ENCODE measurements at places on chromosomes 2 and 18.

DNA sequence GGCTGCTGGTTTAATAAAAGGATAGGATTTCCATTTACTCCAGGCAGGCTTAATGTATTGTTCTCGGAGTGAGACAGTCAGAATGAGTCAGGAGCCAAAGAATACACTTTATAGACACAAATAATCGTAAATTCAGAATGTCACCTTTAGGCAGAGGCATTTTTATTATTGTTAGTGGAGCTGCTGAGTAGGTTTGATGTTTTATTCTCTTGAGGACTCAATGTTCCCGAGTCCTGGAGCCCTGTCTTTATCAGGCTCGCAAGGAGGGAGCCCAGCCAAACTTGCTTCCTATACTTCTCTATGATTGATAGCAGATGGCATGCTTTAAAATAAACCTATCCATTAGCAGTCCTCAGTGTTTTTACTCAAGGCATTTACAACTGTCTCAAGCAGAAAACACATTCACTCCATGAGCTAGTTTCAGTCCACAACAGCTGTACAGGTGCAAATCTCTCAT, 492.3 kb upstream of the ZEB2 start:
- peak; percentile 46 for DNase-seq

GRCh38 chr2:36695746-36696415, 626 bp upstream of the VIT start:
- peak; percentile 71 for DNase-seq

GRCh38 chr2:240252872-240253511, 112.5 kb upstream of the OTOS start:
- DNase-seq = no peak

DNA sequence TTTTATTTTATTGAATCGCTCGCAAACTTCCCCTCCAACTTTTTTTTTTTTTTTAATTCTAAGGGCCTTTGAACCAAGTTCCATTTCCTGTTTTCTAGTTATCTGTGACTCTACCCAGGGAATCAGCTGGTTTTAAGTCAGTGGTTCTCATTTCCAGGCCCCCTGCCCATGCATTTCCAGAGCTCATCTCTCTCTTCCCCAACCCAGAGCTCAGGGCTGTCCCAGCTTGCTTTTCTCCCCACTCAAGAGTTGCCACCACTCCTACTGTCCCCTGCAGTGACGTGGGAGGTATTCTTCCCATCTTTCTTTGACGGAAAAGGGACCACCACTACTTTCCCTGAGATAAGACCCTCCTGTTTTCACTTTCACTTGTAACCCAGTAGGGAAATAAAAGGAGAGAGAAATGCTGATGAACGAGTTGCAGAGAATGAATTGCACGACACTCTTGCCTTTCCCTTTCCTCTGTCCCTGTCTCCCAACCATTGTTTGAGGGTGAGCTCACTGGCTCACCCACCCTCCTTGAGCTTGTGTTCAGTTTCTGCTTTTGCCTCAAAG, 42.1 kb downstream of the TET3 start:
- DNase-seq = no peak

GRCh38 chr2:238130111-238130695, 8.3 kb upstream of the KLHL30 start:
- no peak for DNase-seq

DNA sequence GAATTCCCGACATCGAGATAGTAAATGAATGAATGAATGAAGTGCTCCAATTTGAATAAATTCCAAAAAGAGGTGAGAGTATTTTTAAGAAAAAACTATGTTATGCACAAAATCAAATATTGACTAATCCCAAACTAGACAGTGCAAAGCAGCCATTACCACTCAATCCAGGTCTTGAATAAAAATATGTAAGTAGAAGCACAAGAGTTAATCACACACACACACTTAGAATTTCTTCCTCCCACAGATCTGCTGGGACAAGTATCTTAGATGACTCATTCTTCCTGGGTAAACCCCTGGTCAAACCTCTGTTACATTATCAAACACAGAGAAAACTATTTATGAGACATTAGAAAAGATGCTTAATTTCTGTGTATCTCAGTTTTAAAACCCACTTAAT, 102.0 kb downstream of the PLA2R1 start:
- DNase-seq = peak; percentile 52

- peak; percentile 79 for DNase-seq
Measured at GRCh38 chr2:171347591-171348032, 86.2 kb downstream of the METTL8 start.

GRCh38 chr2:15984368-15985255, 44.3 kb downstream of the MYCN start:
- no peak for DNase-seq

GRCh38 chr18:42048158-42048557, 93.1 kb downstream of the PIK3C3 start:
- peak; percentile 80 for DNase-seq

DNA sequence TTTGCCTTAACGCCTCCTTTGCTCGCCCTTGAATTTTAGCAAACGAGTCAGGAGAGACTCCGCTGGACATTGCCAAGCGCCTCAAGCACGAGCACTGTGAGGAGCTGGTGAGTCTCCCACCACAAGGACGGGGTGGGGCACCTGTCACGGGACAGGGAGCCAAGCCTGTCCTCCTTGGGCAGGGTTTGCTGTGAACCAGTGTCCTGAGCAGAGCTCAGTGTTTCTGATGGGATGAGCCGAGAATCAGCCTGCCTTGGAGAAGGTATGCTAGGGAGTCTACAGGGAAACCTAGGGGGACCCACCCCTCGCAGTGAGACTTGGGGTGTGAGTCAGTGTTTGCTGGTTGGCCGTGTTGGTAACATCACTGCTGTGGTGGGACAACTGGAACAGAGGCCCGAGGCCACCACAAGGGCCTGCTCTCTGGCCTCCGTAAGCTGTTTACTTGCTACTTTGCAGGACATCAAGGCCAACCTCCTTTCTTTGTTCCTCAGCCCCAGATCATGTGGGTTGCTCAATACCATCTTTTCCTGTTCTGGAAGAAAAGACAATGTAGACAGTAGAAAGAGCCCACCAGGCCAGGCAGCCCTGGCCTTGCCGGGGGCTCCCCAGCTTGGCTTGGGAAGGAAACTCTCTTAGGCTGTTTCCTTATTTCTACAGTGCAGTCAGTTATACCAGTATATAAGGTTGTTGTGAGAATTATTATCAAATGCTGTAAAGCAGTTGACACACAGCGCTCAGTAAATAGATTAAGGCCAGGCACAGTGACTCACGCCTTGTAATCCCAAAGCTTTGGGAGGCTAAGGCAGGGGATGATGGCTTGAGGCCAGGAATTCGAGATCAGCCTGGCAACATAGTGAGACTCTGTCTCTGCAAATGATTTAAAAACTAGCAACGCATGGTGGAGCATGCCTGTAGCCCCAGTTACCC, 42.4 kb downstream of the ITGB1BP1 start:
- peak; percentile 93 for DNase-seq

DNA sequence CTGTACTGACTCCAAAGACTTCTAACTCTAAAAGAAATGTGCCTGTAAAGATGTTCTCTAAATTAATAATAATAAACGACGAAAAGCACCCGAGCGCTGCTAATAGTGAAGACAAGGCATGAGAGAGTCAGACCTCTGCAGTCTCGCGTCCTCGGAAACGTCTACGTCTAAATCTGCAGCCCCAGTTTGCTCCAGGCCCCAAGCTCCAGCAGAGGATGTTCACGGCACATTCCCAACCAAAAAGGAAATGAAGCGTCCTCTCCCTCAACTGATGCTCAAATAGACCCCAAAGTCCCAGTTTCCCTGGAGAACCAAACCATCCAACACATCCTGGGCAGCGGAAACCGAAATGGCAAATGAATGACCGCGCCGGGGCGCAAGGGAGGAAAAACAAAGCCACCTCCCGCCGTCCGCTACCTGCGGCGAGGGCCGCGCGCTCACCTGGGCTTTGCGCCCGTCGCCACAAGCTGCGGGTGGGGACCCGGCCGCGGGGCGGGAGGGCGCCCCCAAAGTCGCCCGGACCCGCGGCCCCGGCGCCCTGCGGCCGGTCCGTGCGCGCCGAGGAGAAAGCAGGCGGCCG, 47.1 kb upstream of the CCDC150 start:
- DNase-seq = peak; percentile 26

GRCh38 chr2:18435426-18436037, 124.9 kb downstream of the RDH14 start:
- DNase-seq = peak; percentile 72

DNA sequence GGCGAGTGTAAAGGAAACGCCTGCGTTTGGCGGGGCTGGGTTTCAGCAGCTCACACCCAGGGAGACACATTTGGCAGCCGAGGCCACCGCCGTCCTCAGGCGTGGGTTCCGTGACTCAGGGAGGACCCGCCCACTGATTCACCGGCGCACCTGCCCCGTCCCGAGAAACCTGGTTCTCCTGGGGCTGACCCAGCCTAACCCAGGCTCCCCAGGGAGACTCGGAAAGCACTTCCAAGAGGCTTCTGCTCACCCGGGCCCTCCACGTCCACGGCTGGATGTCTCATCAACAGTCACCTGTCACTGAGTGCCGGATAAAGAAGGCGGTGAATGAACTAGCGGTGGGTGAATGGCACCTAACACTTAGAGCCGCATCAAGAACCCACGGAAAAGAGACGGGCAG, 126.4 kb upstream of the CTDP1 start:
- no peak for DNase-seq

- DNase-seq = no peak
Measured at GRCh38 chr18:28065031-28065792, 111.7 kb downstream of the CDH2 start.

- DNase-seq = no peak
Measured at GRCh38 chr2:3443083-3443482, 63.6 kb downstream of the TRAPPC12 start.

GRCh38 chr2:84770280-84770679, 110.6 kb downstream of the TRABD2A start:
- no peak for DNase-seq

- DNase-seq = no peak
Measured at GRCh38 chr2:25098670-25099486, 57.0 kb downstream of the EFR3B start.

DNA sequence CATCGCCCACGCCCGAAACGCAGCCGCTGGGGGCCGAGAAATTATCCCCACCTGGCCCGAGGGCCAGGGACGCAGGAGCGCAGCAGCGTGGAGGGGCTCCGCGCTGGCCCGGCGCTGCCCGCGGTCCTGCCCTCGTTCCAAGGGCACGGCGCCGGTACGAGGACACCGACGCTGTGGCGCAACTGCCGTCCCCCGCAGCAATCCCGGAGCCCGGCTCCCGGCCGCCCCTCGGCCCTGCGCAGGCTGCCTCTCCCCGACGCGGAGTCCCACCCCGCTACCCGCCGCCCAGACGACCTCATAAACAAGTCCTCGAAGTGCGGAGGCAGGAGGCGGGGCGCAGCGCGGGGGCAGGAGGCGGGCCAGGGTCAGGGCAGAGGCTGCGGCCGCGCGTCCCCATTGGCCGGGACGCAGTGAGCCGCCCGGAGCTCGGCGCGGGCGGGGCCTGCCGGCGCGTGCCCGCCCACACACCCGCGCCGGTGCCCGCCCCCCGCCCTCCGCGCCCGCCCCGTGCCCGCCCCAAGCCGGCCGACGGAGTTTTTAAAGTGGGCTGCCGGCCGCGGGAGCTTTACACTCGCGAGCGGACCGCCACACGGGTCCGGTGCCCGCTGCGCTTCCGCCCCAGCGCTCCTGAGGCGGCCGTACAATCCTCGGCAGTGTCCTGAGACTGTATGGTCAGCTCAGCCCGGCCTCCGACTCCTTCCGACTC, at the start of gene EPAS1:
Gene EPAS1, plus strand, starts transcription at position 568 of the 706 bp plus-strand sequence. CDS start 505 bp downstream, outside the sequence.
- DNase-seq = peak; percentile 87

GRCh38 chr2:240322231-240322955, 113.1 kb upstream of the GPC1 start:
- DNase-seq = peak; percentile 32

GRCh38 chr2:202251494-202251893, 13.1 kb upstream of the SUMO1 start:
- no peak for DNase-seq

All from fibroblast of gingiva (primary cell).